ENCODE measurements at places on chromosomes 4 and X. TPM values are rescaled to one million over a fixed set of nuclear protein-coding genes. Genes with fewer than 3 reads are reported as not detected.

Gene FAM47E
- not detected for total RNA-seq

DNA sequence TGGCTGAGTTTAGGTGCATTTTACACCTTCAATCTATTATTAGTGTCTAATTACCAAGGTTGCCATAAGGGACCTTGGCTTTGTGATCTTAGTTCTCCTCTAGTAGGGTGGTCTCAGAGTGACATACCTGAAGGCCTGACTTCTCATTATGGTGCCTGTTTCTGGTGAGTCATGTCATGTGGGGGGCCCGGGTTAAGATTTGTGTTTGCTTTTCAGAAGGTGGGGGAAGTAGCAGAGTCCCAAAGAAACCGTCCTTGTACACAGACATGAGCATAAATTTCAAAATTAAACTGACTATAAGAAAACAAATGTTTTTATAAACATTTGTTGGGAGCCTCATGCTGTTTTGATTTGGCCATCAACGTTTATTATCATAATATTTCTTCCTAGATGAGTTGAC, 74.5 kb downstream of the HHIP start:
- DNase-seq, result no peak

DNA sequence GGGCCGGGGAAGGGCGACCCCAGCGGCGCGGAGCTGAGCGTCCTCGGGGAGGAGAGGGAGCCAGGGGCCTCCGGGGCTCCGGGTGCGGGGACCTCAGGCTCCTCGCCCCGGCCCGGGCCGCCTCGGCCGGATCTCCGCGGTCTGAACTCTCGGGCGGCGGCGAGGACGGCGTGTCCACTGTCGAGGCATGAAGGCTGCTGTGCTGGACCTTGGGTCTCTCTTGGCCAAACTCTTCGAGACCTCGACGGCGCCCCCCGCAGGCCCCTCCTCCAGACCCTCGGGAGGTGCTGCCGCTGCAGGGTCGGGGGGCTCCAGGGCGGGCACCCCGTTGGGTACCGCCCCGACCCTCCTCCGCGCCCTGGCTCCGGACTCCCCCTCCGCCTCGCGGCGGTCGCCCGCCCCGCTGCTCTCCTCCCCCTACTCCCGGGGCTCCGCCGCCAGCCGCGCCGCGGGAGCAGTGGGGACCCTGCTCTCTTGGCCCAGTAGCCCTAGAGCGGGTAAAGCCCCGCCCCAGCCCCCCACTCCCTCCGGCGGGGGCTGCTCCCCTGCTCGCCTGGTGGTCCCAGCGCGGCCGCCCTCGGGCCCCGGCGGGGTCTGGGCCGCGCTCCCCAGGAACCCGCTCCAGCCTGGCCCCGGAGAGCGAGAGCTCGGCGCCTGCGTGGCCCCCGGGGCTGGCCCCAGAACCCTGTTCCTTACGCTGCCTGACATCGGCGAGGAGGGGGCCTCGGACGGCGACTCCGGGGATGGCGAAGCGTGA, 564 bp downstream of the FAM149A start:
- no peak for DNase-seq

- DNase-seq, result peak; percentile 20
These were observed 14.8 kb upstream of the PABPC4L start for GRCh38 chr4:134216411-134216810.

- no peak for DNase-seq
These were observed 33.7 kb downstream of the USP53 start for GRCh38 chr4:119246177-119246733.

DNA sequence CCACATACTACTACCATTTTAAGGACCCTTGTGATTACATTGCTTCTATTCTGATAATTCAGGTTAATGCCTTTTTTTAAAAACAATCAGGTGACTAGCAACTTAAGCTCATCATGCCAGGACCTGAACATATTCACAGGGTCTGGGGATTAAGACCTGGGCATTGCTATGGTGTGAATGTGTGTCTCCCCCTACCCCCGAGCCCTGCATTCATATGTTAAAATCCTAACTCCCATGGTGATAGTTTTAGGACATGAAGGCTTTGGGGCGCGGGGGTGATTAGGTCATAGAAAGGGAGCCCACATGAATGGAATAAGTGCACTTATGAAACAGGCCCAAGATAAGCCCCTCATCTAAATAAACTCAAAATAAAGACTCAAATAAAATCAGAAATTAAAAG, 734.4 kb upstream of the PABPC4L start:
- no peak for DNase-seq

- no peak for DNase-seq
These were observed 120.6 kb upstream of the NUDT6 start for GRCh38 chr4:123043013-123043412.

DNA sequence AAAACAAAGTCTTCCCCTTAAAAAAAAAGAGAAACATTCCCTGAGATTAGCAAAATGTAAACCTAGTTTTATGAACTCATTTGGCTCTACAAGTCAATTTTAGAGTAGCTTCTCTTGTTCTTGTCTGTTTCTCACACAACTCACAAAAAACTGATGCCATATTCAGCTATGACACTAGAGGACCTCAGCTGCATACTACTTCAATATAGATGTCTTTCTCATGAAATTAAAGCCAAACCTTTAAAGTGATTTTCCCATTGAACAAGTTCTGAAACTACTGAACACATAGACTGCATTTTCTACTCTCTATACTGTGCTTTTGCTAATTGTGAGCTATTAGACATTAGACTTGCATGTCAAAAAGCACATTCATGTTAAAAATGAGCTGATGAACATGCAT, 49.8 kb downstream of the TBCK start:
- peak; percentile 68 for DNase-seq

Gene GRIA3
- not detected for total RNA-seq

- DNase-seq, result peak; percentile 81
These were observed 34.5 kb upstream of the FAM9C start for GRCh38 chrX:13078739-13079444.

- peak; percentile 97 for DNase-seq
These were observed 183.2 kb downstream of the FBXW7 start for GRCh38 chr4:152352622-152353116.

DNA sequence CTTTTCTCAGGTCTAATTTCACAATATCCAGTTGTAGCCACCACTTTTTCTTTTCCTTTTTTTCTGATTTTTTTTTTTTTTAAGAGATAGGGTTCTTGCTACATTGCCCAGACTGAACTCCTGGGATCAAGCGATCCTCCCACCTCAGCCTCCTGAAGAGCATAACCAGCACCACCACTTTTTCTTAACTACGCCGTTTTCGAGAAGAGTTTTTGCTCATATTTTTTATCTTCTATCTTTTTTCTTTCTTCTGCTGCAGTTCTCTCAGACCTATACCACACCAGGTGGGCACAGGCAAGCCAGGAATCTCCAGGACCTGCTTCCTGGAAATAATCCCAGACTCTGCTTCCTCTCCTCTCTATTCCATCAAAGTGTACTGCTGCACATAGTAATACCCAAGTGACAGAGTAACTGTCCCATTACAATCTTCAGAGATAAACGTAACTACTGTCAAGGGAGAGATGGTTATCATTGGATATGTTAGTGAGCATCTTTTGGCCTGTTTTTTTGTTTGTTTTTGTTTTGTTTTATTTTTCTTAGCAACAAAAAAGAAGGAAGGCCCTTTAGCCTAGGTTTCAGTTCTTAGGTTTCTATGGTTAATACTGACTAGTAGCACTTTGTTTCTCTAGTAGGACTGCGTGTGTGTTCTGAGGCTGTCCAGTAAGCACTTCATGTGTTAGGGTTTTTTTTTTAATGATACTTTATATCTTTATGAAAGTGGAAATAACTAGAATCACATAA, 59.2 kb upstream of the TXK start:
- no peak for DNase-seq

DNA sequence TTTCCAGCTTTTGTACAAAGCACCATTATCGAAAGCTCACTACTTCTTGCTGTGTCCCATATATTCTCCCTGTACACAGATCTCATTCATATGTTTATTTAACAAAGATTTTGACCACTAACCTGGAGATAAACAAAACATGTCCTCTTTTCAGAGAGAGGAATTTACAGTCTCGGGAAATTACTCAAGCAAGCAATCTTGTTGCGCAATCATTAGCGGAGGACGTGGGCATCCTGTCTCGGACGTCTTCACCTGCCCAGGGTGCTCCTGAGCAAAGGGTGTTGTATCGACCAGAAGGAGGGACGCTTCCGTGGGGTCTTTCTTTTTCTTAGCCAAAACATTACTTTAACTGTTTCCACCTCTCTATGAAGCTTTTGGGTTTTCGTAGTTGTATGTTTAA, 66.5 kb upstream of the CLCN4 start:
- DNase-seq, result peak; percentile 28

- DNase-seq, result peak; percentile 1
These were observed 54.6 kb downstream of the MTNR1A start for GRCh38 chr4:186500721-186501304.

Gene SCD5
- 17.2 TPM for total RNA-seq

- no peak for DNase-seq
These were observed 36.6 kb upstream of the BTC start for GRCh38 chr4:74830928-74831327.

GRCh38 chr4:8738471-8738931, 133.1 kb downstream of the HMX1 start:
- DNase-seq, result no peak

DNA sequence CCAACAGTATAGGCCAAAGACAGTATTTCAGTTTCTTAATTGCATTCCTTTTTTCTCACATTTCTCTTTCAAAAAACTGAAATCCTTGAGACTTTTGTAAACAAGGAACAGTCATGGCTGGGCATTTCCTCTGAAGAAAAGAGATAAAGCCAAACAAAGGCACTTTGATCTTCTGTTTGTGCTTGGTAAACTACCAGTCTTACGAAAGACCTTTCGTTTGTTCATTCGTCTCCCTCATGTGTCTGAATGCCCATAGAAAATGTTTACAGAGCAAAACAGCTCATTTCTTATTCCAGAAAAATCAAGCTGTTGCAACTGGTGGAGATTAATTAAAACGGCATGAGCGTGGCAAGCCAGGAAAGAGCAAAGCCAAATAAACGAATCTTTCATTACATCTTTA, 178.0 kb downstream of the GASK1B start:
- DNase-seq, result no peak

- no peak for DNase-seq
These were observed 226.1 kb upstream of the F9 start for GRCh38 chrX:139304471-139304870.
